ENCODE measurements at places on chromosomes 11 and 22.
A peak's percentile ranks its signal among the peaks of the same experiment; 100 is the strongest.

GRCh38 chr11:34379079-34379478, 21.3 kb upstream of the ABTB2 start:
- DNase-seq = no peak

DNA sequence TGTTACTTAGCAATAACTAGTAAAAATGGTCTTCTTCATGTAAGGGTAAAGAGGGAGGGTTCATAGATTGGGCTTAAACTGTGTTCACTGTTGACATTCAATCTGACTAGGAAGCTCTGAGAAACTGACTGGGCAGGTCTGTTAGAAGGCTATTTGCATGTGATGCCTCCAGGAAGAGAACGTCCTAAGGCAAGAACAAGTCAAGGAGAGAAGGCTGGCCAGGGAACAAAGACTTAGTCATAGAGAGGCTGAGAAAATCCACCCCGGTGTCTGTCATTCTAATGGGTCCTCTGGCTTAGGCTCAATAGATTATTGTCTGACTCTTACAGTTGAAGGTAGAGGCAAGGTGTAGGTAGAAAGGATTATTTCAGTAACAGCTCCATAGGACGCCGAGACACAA, 50.3 kb upstream of the CD44 start:
- DNase-seq = no peak

GRCh38 chr11:3049430-3050243, 7.6 kb downstream of the CARS1 start:
- DNase-seq = peak; percentile 66

DNA sequence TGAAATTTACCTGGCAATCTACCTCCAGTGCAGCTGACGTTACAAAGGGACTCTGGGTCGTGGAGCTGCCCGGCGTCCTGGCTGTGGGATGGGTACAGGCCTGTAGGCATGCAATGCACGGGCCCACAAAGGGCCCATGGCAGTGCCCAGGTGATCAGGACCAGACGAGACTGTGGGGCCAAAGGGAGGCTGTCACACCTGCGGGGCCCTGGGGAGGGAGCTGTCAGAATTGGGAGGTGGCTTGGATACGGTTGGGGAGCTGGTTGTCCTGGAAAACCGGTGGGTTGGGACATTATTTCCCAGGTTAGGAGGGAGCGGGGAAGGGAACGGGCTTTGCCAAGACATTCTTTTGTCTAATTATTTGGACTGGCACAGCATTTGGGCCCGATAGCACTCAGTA, 958.5 kb downstream of the BRD1 start:
- no peak for DNase-seq

Measured in NCI-H1417 (cell line).